ENCODE measurements at places on chromosomes 6 and 20.

DNA sequence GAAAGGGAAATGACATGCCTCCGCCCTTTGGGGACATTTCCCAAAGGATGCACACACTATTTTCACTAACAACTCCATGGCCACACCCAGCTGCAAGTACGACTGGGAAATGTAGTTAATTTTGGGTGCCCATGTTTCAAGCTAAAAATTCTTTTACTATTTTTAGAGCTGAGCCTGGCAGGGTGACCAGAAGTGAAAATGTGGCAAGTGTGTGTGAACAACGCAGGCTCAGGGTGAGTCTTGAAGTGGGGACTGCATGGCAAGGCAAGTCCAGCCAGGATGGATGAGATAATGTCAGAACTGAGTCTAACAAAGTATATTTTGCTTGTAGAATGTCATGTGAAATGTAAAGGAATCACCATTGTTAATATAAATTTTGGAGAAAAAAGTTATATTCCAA is 17.0 kb upstream of the CD109 start:
- DNase-seq, result no peak

GRCh38 chr20:19807946-19808330 is 49.9 kb downstream of the RIN2 start:
- no peak for DNase-seq

- DNase-seq, result no peak
Measured at GRCh38 chr20:63283397-63284082, 9.4 kb upstream of the COL20A1 start.

DNA sequence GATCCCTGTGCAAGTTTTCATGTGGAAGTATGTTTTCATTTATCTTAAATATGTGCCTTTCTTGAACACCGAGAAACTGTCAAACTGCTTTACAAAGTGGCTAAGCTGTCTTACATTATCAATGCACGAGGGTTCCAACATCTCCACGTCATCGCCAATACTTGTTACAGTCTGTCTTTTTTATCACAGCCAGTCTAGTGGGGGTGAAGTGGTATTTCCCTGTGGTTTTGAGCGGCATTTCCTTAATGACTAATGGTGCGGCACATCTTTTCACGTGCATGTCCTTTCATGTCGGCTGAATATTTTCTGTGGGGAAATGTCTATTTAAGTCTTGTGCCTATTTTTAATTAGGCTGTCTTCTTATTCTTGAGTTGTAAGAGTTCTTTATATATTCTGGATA is 280.4 kb downstream of the FOXC1 start:
- DNase-seq, result peak; percentile 31

GRCh38 chr20:58553166-58553696 is 38.0 kb upstream of the APCDD1L start:
- DNase-seq, result no peak

GRCh38 chr6:21486115-21486514 is 107.4 kb upstream of the SOX4 start:
- no peak for DNase-seq

DNA sequence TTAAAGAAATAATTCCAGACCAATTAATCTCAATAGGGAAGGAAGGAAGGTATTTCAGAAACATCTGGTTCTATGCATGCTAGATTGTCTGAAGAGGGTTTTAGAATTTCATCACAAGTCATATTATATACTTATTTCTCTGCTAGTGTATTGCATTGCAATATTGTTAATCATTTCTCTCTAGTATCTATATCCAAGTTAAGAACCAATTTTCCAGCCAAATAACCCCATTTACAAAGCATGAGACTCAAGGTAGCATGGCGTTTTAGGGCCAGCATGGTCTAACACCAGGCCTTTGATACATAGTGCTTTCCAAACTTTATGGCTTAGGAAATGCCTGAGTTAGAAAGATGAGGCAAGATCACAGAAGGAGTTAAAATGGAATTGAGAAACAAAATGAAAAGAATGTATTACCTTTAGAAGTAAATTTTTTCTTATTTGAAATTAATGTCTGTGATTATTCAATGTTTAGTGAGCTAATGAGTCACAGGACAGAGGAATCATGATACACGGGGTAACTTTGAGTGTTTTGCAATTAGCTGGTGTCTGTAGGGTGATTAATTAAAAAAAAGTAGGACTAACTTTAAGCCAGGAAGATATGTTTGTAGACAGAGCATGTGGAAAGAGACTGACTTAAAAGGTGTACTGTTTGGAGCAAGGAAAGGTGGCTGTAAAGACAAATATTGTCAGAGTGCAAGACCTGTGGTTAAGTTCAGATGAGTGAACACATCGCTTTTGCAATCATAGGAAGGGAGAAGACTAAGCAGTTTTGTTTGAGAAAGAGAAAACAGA is 1006.2 kb upstream of the CITED2 start:
- DNase-seq, result peak; percentile 75

DNA sequence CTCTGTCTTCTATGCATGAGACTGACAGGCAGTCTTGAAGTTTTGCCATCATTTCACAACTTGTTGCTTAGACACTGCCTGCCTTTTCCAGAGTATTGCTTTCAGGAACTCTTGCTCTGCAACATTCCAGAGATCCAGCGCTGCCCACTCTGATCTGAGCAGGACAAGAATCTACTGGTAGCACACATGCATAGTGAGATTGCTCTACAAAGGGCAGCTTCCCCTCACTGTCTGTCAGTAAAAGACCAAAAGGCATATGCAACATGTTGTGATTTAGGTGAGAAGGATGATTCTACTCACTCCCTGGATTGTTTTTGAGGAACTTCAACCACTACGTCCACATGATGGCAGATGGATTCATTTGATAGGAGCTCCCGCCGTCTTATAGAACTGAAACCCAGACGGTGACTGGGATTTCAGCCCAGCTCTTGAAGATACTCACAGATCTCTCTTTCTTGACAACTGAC is 259.1 kb downstream of the ARID1B start:
- DNase-seq, result peak; percentile 42

DNA sequence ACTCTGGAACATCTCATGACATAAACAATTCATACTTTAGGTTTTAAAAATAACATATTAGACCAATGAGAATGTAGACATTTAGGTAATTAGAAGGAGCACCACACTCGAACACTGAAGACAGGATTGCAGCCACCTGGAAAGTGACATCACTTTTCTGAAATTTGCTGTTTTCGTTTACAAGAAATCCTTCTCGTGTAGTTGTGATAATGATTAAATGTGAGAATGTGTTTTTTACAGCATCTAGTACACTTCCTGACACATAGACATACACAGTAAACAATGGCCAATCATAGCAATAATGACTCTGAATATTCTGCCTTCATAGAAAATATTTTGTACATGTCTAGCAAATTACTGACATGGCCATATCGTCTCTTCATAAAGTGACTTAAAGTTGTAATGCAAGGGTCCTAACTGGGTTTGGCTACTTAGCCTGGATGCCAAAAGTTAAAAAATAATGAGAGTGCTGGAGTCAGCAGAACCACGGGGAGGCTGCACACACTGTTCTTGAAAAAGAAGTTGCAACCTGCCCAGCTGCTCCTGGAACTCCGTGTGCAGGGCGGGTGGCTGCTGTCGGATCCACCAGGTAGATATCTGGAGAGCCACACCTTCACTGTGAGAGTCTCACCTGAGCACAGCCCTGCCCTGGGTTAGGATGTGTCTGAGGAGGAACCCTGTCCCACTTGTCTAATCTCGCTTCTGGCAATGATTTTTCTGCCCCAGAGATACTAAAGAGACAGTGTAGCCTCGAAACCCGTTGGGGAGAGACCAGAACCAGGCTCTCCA is 212.9 kb downstream of the QKI start:
- peak; percentile 3 for DNase-seq

All from choroid plexus epithelial cell (primary cell).